ENCODE measurements at places on chromosomes 7 and 10.

GRCh38 chr7:139054101-139054500 lies 18.3 kb upstream of the ZC3HAV1L start:
- no peak for DNase-seq

DNA sequence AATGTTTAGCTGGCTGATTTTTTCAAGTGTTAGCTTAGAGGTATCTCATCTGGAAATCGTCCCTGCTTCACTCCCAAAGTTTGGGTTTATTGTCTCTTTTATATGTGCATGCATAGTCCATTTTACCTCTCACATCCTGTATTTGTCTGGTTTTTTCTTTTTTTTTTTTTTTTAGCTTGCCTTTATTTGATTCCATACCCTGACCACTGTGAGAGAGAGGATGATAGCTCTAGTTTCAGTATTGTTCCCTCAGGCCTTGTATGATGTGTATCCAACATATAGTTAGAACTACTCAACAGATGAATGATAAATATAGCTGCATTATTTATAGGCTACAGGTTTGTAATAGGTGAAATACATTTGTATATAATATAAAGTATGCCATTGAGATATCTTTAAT lies 29.9 kb downstream of the PCGF5 start:
- no peak for DNase-seq

GRCh38 chr7:63041786-63042185 lies 956.9 kb upstream of the ZNF722 start:
- no peak for DNase-seq

GRCh38 chr10:116817780-116818343 lies 31.4 kb upstream of the ENO4 start:
- no peak for DNase-seq

- no peak for DNase-seq
Observed at GRCh38 chr10:68668972-68669371, 52.1 kb upstream of the CCAR1 start.

DNA sequence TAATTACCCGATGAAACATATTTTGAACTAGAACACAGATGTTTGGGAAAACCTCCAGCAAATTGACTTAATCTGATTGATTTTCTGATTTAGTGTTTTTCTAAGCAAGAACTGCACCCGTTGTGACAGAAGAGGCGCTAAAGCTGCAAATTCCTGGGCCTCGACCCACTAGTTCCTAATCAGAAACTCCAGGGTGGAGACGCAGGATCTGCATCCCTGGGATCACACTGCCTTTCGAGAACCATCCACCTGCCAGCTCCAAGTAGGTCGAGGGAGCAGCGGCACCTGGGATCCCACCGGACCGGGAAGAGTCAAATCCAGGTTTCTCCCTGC lies 136.8 kb upstream of the CDCA7L start:
- DNase-seq: no peak

- no peak for DNase-seq
Observed at GRCh38 chr10:95729323-95730055, 26.5 kb upstream of the ENTPD1 start.

DNA sequence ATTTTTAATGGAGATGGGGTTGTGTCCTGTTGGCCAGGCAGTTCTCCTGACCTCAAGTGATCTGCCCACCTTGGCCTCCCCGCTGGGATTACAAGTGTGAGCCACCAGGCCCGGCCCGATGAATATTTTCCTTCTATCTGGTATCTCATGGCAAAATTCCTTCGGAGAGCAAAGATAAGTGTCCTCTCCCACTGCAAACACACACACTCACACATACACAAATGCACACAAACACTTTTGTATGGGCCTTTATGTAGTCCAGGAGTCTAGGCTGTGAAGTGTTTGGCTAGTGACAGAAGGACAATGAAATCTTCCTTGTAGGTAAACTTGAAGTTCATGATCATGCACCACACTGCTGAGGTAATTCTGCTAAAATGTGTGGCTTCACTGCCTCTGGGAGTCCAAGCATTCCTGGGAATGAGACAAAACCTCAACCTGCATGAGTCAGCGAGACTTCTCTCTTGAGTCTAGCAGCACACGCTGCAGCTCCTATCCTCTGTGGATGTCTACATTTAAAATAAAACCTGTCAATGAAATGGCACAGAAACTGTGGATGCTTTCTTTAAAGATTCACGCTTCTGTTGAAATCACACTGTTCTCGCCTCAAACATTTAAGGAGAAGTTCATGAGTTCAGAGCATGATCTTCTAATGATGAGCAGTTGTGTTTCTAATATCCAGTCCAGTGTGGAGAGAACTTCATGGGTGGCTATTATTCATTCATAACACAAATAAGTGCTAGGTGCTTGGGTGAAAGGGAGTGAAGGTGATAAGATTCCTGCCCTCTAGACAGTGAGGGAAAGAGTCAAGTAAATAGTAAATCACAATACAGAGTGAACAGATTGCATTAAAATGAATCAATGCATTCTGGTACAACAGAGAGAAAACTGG lies 96.5 kb downstream of the NRP1 start:
- peak; percentile 91 for DNase-seq

DNA sequence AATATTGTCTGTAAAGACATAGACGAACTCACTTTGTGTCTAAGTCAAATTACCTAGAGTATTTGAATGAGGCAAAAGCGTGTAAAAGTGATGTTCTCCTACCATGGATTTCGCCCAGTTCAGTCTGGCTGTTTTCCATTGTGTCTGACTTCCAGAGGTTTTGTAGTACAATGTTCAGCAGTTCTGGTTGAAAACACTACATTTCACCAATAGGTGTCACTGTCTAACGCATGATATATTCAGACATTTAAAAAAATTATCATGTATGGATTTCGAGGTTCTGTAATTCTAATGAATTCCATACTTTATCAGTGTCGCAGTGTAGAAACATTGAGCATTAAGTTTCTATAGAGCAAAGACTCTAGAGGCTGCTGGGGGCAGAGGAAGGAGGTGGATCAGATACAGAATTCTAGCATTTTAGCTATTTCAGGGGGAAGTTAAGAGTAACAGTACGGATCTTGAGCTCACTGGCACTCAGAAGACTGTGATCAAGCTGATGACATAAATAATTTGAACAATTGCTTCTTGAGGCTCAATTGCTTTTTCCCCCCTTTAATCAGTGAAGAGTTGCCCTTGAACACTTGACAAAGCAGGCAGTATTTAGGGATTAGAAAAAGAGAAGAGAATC lies 196.9 kb upstream of the RHOBTB1 start:
- DNase-seq: peak; percentile 44

- no peak for DNase-seq
Observed at GRCh38 chr7:83697804-83698530, 49.0 kb upstream of the SEMA3E start.

DNA sequence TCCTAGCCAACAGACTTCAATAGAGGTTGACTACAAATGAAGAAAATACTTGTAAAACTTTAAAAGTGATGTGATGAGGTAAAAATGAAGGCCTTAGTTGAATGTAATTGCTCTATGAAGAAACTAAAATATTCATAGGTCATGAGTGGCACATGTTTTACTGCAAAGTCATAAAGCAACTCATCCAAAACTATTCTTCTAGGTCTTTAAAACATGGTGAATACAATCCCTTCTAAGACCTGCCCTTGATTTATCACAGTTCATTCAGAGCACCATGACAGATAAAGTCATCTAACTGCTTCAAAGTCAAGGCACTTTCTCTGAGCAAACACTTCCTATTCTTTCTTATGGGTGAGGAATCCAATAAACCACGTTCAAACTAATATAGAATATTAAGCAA lies 713.5 kb downstream of the SORCS1 start:
- DNase-seq: no peak

GRCh38 chr7:34208878-34209621 lies 303.7 kb downstream of the BMPER start:
- DNase-seq: no peak

DNA sequence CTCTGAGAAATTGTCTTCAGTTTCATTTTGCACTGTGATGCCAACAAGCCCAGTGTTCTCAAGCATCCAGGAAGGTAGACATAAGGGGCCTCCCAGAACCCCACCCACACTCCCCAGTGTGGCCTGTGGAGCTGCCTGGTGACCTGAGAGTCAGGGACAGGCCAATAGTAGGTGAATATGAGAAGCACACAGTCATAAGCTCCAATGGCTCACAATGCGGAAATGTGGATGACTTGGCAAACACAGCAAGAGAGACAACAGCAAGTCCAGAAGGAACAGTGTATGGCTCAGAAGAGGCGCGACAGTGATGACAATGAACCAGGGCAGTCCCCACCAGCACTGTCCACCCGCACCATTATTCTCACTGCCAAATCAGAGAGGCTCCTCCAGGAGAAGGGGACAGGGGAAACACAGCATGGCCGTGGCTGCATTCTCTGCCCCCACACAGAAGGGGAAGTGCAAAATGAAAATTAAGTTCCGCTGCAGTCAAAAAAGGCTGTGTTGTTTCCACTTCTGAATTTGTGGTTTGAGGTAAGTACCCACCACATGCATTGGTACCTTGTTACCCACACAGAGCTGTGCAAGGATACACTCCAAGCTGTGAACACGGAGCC lies 419.8 kb downstream of the GRID1 start:
- DNase-seq: no peak

DNA sequence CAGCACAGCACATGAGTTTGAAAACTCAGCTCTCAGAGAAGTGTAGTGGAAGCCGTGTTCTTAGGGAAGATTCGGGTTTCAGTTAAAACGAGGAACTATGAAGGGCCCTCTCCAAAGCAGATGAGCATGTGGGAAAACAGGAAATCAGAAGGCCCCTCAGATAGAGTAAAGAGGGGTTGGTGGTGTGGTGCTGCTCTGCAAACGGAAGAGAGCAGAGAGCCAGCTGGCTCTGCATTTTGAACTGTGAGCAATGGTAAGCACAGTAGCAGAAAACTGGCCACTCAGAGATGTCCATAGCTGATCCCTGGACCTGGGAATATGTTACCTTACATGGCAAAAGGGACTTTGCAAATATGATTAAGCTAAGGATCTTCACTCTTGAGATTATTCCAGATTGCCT lies 27.9 kb upstream of the CUL1 start:
- DNase-seq: no peak

DNA sequence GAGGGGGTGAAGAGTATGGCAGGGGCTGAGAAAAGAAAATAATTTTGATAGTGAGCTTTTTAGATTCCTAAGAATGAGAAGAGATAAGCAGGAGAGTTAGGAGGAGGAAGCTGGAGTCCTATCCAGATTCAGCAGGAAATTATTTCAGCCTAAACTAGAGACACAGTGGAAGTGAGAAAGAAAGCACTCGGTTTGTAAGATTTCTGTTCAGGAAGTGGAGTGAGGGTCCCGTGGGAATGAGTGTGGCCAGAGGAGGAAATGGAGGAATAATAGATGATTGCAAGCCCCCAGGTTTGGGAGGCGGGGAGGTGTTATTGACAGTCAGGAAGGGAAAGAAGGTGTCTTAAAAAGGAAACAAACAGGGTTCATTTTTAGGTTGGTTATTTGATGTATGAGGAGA lies 84.8 kb upstream of the NRP1 start:
- no peak for DNase-seq

GRCh38 chr7:78121888-78122287 lies 323.3 kb downstream of the PHTF2 start:
- DNase-seq: no peak

DNA sequence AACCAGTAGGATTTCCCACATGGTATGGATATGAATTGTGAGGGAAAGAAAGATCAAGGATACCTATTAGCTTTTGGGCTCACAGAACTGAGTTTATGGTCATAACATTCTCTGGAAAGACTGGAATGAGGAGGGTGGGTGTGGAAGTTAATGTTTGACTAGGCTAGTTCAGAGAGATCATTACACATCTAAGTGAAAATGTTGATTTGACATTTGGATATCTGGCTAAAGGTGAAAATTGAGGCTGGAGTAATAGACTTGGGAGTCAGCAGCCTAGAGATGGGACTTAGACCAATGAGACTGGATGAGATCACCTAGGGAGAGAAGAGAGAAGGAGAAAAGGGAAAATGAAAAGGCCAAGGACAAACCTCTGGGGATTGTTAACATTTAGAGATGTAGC lies 437.3 kb downstream of the CCSER2 start:
- DNase-seq: no peak

- no peak for DNase-seq
Observed at GRCh38 chr7:65390588-65390987, 16.9 kb downstream of the ZNF92 start.

GRCh38 chr7:103521937-103522336 lies 75.9 kb upstream of the SLC26A5 start:
- no peak for DNase-seq

DNA sequence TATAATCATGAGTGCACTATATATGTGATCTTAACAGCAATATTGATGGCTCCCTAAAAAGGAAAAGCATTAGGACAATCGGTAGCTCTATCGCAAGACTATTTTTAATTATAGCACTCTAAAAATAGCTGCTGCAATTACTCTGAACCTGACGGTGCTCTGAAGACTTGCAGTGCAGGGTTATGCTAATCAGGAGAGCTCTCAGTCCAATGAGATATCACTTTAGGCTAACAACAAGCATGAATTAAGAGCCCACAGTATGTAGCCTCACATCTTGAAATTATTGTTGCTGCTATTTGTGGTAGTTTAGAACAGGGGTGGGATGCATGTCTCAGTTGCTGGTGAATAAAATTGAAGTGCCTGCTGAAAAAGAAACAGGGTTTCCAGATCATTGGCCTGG lies 515.8 kb upstream of the AKR1E2 start:
- DNase-seq: no peak

DNA sequence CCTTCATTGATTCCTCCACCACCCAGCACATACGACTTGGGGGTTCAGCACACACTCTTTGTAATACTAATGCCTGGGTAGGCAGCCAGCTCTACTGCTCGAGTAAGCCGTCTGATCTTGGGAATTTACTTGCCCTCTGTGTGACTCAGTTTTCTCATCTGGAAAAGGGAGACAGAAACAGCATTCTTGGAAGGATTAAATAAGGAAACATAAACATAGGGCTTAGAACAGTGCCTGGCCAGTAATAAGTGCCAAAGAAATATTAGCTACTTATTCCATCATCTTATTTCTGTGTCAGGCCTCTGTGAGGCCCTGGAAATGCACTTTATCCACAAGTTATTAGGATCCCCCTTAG lies 130.1 kb downstream of the TNS3 start:
- no peak for DNase-seq

DNA sequence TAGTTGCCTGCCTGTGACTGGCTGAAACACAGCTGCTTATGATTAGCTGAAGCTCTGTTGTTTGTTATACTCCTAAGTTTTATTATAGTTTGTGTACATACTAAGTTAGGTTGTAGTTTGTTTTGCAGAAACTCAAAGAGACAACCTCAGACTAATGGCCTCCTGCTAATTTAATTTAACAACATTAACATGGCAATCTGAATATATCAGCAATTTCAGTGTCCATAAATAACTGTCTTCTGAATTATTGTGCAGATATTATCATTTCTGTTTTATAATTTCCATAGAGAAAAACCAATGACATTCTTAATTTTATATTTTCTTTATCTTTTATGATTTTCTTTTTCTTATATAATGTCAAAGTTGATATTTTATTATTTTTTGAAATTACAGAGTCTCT lies 298.1 kb upstream of the PLXDC2 start:
- DNase-seq: no peak

DNA sequence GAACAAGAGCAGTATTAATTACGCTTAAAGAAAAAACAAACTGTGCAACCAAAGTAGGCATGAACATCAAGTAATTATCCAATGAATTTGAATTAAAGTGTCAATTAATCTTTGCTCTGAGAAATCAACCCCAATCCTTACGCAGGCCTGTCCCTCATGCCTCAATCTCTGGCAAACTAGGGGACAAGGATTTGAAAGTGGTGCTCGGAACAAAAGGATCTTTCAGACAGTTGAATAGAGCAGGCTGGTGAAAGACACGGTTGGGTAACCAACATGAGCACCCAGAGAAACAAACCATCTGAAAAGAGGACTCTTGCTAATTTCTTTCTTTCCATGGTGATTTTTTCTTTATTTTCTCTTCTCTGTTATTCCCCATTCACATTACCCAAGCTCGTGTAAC lies 203.5 kb upstream of the PHF14 start:
- no peak for DNase-seq

GRCh38 chr7:116148626-116149025 lies 61.7 kb upstream of the TES start:
- DNase-seq: no peak

All from AG09309 (cell line).